Right ventricle myocardium inferior (tissue), 1 donor: ENCODE measurements at places on chromosomes 6 and 20.

DNA sequence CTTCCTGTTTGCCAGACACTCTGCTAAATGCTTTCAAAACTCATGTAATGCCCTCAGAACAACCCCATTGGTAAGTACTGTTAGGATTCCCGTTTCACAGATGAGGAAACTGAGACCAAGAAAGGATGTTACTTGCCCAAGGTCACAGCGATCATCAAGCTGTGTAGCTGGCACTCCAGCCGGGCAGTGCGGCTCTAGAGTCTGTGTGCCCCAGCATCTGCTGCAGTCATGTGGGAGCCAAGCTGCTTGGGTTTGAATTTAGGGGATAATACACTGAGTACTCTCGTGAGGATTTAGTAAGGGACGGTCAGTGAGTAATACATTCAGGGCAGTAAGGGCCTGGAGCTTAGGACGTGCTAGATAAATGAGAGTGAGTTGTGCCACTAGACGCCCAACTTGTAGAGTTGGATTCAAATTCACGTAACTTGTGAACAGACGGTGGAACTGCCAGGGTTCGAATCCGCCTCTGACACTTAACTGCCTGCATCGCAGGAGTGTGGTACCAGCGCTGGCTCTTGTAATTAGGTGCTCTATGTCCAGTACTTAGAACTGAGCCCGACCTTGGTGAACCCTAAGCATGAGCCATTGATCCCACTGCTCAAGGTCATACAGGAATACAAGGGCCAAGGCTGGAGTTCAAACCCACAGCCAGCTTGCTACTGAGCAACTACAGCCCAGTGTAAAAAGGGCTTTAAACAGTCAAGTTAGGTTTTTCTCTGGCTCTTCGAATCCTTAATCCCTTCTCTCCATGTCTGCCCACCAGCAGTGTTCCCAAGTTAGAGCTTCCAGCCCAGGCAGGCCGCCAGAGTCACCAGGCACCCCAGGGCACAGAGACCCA lies 70.2 kb downstream of the EYA2 start:
- no peak for DNase-seq

GRCh38 chr20:40686434-40686882 lies 2.6 kb downstream of the MAFB start:
- DNase-seq, result no peak

GRCh38 chr20:2545594-2545993 lies 9.2 kb downstream of the TMC2 start:
- no peak for DNase-seq

DNA sequence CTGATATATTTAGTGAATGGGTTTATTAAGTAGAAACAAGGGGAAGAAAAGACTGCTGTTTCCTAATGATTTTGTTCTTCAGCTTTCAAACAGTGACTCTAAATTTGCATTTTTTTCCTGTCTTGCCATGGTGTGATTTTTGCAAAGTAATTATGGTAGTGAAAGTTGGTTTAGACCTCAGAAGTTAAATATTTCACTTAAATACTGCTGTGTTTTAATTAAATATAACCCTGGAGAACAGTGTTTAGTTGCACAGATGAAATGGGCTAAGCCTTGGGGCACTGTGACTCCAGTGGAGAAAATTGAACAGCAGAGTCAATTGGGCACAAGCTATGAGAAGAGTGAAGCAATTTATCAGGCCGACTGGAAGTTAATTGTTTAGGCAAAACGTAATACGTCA lies 111.1 kb upstream of the MCHR2 start:
- no peak for DNase-seq

DNA sequence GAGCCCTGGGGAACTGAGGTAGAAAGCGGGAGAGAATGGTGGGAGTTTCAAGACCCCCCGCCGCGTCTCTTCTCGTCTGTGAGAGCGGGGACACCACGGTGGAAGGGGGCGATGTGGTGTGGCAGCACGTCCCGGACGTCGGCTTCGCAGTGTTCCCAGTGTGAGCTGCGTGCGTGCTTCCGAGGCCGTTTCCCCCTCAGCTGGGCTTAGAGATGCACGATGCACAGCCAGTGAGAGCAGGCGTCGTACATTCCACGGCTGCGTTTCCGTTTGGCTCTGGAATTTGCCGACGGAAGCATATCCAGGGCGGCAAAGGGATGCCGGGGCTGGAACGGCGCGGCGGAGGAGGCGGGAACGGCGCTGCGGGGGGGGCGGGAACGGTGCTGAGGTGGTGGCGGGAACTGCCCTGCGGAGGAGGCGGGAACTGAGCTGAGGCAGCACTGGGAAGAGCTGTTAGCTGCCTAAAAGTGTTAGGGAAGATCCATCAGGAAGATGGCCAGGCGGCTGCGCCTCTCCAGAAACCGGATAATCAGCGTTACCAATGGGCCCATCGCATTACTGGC lies 37.7 kb downstream of the KIF25 start:
- DNase-seq, result peak; percentile 71

DNA sequence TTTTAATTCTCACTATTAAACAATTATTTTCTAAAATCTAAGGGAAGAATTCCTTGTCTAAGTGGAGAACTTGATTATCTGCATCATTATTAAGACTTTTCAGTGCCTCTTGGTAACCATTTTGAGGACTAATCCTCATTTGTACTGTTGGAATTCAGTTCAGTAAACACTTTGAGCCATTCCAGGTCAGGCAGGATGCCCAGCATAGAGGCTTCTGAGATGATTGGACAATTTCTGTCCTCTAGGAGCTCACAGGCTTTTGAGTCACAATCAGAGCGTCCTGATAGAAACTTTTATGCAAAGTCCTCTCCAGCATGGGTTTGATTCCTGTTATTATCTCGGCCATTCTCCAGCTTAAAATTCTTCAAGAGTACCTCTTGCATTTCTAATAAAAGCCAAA lies 1304.6 kb downstream of the EPHA7 start:
- DNase-seq, result no peak

DNA sequence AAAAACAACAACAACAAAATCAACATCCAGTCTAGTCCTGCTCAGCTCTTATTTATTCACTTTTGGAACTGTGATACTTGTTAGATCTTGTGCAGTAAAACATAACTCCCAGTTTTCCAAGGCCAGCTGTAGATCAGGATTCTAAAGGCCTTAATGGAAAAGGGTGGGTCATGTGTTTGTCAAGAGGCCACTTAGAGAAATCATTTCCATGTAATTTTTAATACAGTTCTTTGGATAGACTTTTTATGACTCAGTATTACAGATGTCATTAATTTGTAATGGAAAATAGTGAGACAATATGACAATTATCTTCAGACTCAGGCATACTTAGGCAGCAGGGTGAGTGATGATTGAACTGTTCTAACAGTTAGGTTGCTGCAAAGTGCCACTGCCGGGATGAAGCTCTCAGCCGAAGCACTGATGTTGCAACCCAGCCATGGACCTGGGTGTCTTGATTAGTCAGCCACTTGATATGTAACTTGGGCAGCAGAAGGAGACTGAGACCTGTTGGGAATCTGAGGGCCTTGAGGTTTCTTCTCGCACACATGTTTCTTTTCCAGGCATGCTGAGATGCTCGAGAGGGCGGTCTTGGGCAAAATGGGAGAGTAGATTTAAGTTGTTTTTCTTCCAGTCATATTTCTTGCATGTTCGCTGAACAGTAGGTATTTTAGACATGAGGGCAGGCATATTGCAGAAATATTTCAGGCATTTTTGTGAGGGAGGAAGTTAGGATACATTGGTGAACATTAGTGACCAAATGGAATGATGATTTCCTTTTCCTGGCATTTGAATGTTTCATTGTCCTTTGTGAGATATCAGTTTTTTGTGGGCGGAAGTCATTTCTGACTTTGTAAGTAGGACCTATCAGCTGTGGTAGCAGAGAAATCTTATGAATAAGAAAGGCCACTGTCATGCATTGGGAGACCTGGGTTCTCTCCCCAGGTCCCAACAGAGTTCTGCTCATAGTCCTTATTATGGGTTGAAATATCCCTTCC lies 52.3 kb downstream of the SLX4IP start:
- DNase-seq, result no peak

DNA sequence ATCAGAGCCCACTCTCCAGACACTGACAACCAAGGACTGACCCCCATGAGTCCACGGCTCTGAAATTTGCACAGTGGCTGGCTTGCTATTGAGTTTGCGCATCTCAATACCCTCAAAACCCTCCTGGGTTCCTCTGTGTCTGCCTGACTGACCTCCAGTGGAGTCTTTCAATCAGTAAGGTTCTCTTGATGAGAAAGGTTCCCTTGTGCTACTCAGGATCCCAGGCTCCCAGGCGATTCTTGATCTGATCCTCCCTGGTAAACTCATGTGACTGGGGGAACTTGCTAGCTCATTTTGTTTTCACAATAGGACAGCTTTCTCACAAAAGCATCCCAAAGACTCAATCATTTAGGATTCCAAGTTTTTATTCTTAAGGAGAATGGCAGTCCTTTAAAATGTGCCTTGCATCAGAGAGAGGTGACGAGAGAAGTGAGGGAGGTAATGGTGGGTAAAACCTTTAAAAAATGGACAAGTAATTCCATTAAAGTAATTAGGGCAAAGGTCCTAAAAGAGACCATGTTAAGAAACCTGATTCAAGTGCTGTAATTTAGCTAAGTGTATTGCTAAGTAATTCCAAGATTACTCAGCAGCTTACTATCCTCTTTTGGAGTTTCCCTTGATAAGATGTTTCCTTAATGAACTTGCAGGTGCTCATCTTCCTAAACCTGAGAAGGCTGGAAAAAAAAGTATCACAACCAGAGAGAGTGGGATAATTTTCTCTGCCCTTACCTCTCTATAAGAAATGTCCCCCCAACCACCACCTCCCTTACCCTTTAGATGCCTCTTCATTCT lies 304.7 kb upstream of the SGK1 start:
- DNase-seq, result no peak

GRCh38 chr20:373171-373890 lies 7.2 kb upstream of the TRIB3 start:
- DNase-seq, result peak; percentile 74

DNA sequence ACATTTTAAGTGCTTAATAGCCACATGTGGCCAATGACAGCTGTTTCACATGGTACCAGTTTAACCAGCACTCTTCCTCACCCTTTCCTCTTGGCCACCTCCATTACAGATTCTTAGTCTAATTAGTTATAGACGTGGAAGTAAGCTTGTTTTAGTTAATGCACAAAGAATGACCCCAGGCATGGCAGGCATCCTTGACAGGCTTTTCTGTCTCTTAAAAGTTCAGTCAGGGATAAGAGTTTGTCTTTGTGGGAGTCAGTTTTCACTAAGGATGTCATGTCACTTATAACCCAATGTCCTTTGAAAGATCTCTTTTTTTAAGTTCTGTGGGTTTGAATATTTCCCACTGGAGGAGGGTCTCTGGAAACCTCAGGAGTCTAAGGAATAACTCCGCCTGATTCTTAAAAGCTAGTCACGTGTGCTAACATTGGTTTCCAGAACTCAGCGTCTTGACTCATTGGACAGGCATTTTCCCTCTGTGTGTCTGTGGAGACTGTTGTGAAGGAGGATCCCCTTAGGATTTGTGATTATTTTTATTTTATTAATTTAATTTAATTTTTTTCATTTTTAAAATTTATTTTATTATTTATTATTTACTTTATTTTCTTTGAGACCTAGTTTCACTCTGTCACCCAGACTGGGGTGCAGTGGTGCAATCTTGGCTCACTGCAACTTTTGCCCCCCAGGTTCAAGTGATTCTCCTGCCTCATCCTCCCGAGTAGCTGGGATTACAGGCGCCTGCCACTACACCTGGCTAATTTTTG lies 171.4 kb downstream of the ZFAND3 start:
- no peak for DNase-seq

GRCh38 chr6:77461796-77462195 lies 1.5 kb downstream of the HTR1B start:
- DNase-seq, result no peak

GRCh38 chr20:58870293-58871014 lies 17.9 kb downstream of the GNAS start:
- DNase-seq, result peak; percentile 68

- no peak for DNase-seq
These were observed 38.8 kb downstream of the SUMO4 start for GRCh38 chr6:149438855-149439254.

GRCh38 chr20:9460518-9460917 lies 53.9 kb upstream of the LAMP5 start:
- no peak for DNase-seq

DNA sequence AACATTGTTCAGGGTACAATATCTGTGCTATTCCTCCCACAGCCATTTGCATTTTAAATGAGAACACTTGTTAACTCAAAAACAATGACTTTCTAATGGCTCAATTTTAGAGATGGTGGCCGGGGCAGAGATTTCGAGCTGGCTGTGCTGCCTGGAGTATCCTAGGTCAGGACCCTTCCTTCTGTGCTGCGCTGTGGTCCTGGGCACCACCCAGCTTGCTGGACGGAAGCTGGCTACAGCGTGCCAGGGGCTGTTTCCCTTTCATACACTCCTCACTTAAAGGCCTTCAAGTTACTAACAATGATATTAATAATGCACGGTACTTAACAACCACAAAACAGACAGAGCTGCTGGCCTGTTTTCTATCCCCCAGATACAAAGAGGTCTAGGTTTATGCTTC lies 194.4 kb upstream of the CST7 start:
- no peak for DNase-seq

DNA sequence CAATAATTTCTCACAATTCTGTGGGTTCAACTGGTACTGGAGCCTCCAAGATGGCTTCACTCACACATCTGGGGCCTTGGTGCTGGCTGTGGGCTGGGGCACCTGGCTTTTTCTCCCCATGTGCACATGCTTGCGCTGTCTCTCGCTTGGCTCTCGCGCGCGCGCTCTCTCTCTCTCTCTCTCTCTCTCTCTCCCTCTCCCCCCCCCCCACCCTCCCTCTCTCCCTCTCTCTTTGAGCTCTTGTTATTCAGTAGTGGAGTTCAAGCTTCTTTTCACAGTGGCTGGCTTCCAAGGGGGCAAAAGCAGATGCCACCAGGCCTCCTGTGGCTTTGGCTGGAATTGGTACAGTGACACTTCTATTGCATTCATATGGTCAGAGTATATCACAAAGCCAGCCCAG lies 10.8 kb upstream of the TBCC start:
- no peak for DNase-seq

DNA sequence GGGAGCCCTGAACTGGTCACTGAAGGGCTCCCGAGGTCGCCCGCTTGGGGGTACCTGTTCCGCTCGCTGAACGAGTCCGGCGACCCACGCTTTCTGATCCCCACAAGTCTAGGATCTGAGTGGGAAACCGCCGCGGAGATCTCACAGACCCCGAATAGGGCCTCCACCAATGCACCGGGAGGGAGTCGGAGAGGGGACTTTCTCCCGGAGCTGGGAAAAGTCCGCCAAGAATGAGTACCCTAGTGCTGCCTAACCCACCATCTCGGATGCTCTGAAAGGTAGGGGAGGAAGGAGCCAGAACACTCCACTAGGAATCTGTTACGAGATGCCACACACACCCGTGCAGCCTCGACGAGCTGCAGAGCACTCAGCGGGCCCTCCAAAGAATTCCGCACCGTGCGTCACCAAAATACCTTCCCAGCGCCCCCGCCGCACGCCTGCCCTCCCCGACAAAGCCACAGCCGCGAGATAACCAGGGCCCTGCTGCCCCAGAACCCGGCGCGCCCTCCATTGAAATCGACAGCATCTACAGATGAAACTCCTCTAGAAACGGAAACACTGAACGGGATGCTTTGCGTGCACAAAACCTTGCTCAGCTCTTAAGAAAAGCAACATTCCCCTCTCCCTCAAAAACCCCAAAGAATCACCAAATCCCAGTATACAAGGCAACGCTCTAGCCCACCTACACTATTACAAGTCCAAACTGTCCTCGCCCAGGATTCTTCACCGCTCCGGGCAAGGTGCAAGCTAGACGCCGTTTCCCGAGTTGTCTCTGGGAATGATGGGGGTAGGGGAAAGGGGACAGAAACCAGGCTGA lies 686 bp downstream of the COL12A1 start:
- no peak for DNase-seq

- DNase-seq, result no peak
These were observed 154.0 kb upstream of the CITED2 start for GRCh38 chr6:139528471-139528870.

GRCh38 chr6:158517581-158517980 lies 42.3 kb upstream of the TMEM181 start:
- no peak for DNase-seq
